ENCODE measurements at places on chromosomes 5 and 9. TPM values are rescaled to one million over a fixed set of nuclear protein-coding genes. Genes with fewer than 3 reads are reported as not detected.

The SHROOM1 gene
- total RNA-seq: 8.2 TPM

The CARD6 gene
- 45.8 TPM for total RNA-seq

The C5orf52 gene
- not detected for total RNA-seq

The MAMDC2 gene
- 8.5 TPM for total RNA-seq

The PAPPA gene
- 0.38 TPM for total RNA-seq

The GARNL3 gene
- total RNA-seq: 9.5 TPM

The TSSK1B gene
- total RNA-seq: under 0.01 TPM

The MYOT gene
- not detected for total RNA-seq

The CD274 gene
- 26.7 TPM for total RNA-seq

The PCDHA12 gene
- under 0.01 TPM for total RNA-seq

The SIGMAR1 gene
- 78.1 TPM for total RNA-seq

The UBE2QL1 gene
- total RNA-seq: not detected

The OR1L6 gene
- total RNA-seq: not detected

The DRD1 gene
- not detected for total RNA-seq

The CCL27 gene
- total RNA-seq: not detected

The CAAP1 gene
- 17.9 TPM for total RNA-seq

The PCDHB9 gene
- total RNA-seq: 0.65 TPM

The IL9 gene
- total RNA-seq: not detected

The SIT1 gene
- not detected for total RNA-seq

The REEP2 gene
- total RNA-seq: 4.6 TPM

The OGN gene
- not detected for total RNA-seq

The FOXD4L4 gene
- total RNA-seq: 0.19 TPM

The LRRC19 gene
- total RNA-seq: not detected

The ZFP62 gene
- 14.4 TPM for total RNA-seq

The IFNA17 gene
- not detected for total RNA-seq

The BRIX1 gene
- total RNA-seq: 34.5 TPM

The TAF9 gene
- 75.1 TPM for total RNA-seq

The DOCK8 gene
- 3.2 TPM for total RNA-seq

The RETREG1 gene
- not detected for total RNA-seq

The CKMT2 gene
- not detected for total RNA-seq

The ZBTB43 gene
- 8.7 TPM for total RNA-seq

The PCDHGB5 gene
- 22.4 TPM for total RNA-seq

The CCNO gene
- total RNA-seq: 0.33 TPM

The NHP2 gene
- total RNA-seq: 204 TPM

The IFNA14 gene
- total RNA-seq: not detected

The SLC25A2 gene
- 0.48 TPM for total RNA-seq

The FOXD4 gene
- total RNA-seq: 0.19 TPM
